ENCODE measurements at places on chromosomes 11 and 22. TPM values are rescaled to one million over a fixed set of nuclear protein-coding genes. Genes with fewer than 3 reads are reported as not detected.

Gene SAA4
- total RNA-seq: not detected

Gene IPO7
- 114 TPM for total RNA-seq

DNA sequence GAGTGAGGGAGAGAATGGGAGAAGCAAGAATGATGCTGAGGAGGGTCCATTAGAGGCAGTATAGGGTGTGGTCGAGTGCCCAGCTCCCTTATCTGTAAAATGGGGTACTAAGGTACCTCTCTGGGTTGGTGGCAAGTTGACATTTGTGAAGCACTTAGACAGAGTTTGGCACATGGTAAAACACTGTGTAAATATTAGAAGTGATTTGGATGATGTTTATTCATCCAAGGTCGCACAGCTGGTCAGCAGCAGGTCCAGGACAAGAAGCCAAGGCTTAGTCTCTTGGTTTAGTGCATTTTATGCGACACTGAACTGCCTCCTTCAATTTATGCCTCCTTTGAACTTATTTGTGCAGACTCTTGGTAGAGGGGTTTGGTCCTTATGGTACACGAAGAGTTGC lies 19.4 kb downstream of the KREMEN1 start:
- no peak for DNase-seq

GRCh38 chr11:6237761-6238302 lies 1.1 kb upstream of the CNGA4 start:
- DNase-seq: no peak

Gene TPST2
- total RNA-seq: 16.3 TPM

Data from osteocyte (in vitro differentiated cells).